Temporal lobe (tissue), 4 donors: ENCODE measurements at places on chromosomes 11 and 22. TPM values are rescaled to one million over a fixed set of nuclear protein-coding genes. Genes with fewer than 3 reads are reported as not detected.

MS4A6A gene
- 0.98 TPM for total RNA-seq

BACE1 gene
- 30.7 TPM for total RNA-seq

GVQW3 gene
- 19.9 TPM for total RNA-seq

NXPE1 gene
- not detected for total RNA-seq

MIAT gene
- 87.3 TPM for total RNA-seq

ATXN10 gene
- 262 TPM for total RNA-seq

PLA2G3 gene
- under 0.01 TPM for total RNA-seq

NOL12 gene
- 14.8 TPM for total RNA-seq

BIK gene
- total RNA-seq = not detected

CHRNA10 gene
- total RNA-seq = 0.25 TPM

LRRC74B gene
- not detected for total RNA-seq

IGF2 gene
- total RNA-seq = 14.0 TPM

AMOTL1 gene
- 31.2 TPM for total RNA-seq

ZNF215 gene
- 4.2 TPM for total RNA-seq

CHADL gene
- total RNA-seq = 2.7 TPM

OR8A1 gene
- not detected for total RNA-seq

CRYBB3 gene
- total RNA-seq = not detected

LYVE1 gene
- 4.9 TPM for total RNA-seq

CLTCL1 gene
- total RNA-seq = 7.9 TPM

FAR1 gene
- 59.3 TPM for total RNA-seq

MAJIN gene
- not detected for total RNA-seq

C11orf42 gene
- not detected for total RNA-seq

BANF1 gene
- 14.5 TPM for total RNA-seq

KREMEN1 gene
- 6.6 TPM for total RNA-seq

MOGAT2 gene
- 0.25 TPM for total RNA-seq

EXPH5 gene
- 0.49 TPM for total RNA-seq

CRACR2B gene
- under 0.01 TPM for total RNA-seq

OR4X2 gene
- total RNA-seq = not detected

CNGA4 gene
- 0.25 TPM for total RNA-seq

MYEOV gene
- total RNA-seq = not detected

CD3D gene
- total RNA-seq = not detected

LRRC10B gene
- 2.5 TPM for total RNA-seq

NOX4 gene
- total RNA-seq = 6.9 TPM

OSBP2 gene
- 15.0 TPM for total RNA-seq

OR9Q2 gene
- not detected for total RNA-seq

PRRG4 gene
- total RNA-seq = under 0.01 TPM

CDC42EP2 gene
- 2.7 TPM for total RNA-seq

PPP2R5B gene
- 26.6 TPM for total RNA-seq

MMP26 gene
- not detected for total RNA-seq

ARL14EP gene
- total RNA-seq = 39.3 TPM
